Spleen (tissue), 13 donors: ENCODE measurements at places on chromosomes 3 and 15. TPM values are rescaled to one million over a fixed set of nuclear protein-coding genes. Genes with fewer than 3 reads are reported as not detected.

GRCh38 chr3:52194485-52195290 lies 3.3 kb upstream of the ALAS1 start:
- H3K27ac ChIP-seq: no peak overlapping the region
- no peak for DNase-seq
- H3K36me3 ChIP-seq: no peaks in the 10 kb centered on the region
- peaks cover 34% of the 10 kb centered on the region for H3K4me1 ChIP-seq
- H3K27me3 ChIP-seq: no peaks in the 10 kb centered on the region

DNA sequence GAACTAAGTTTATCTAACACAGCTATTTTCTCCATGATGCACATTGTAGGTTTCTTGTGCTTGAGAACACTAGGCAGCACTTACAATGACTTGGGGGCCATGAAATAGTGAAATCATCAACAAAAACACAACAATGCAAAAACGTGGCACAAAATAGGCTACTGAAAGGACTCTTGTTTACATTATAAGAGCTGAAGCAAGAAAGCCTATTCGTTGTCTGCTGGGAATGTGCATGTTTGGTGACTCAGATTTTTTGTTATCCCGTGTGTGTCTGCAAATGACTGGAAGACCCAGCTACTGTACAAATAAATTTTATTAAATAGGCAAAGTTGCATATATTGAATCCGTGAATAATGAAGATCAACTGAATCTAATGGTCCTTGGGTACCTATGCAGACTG lies 85.0 kb downstream of the TCF12 start:
- no peak overlapping the region for H3K27ac ChIP-seq
- no peaks in the 10 kb centered on the region for H3K27me3 ChIP-seq
- peaks cover 10% of the 10 kb centered on the region for H3K36me3 ChIP-seq
- DNase-seq: no peak
- H3K4me1 ChIP-seq: peaks cover 3% of the 10 kb centered on the region

GRCh38 chr3:181879926-181880325 lies 168.2 kb downstream of the SOX2 start:
- H3K4me3 ChIP-seq: no peak overlapping the region
- no peaks in the 10 kb centered on the region for H3K4me1 ChIP-seq
- DNase-seq: no peak
- H3K36me3 ChIP-seq: no peaks in the 10 kb centered on the region
- H3K27ac ChIP-seq: no peak overlapping the region

GDPGP1 gene
- 9.4 TPM for total RNA-seq

- no peak for DNase-seq
- H3K4me3 ChIP-seq: no peak overlapping the region
- peaks cover 88% of the 10 kb centered on the region for H3K36me3 ChIP-seq
- peaks cover 33% of the 10 kb centered on the region for H3K4me1 ChIP-seq
These were observed 108.9 kb downstream of the ATG7 start for GRCh38 chr3:11381141-11381540.

THRB gene
- total RNA-seq: 18.3 TPM

GRCh38 chr3:87437765-87438164 lies 161.4 kb upstream of the POU1F1 start:
- H3K4me3 ChIP-seq: no peak overlapping the region
- DNase-seq: no peak
- H3K36me3 ChIP-seq: no peaks in the 10 kb centered on the region
- no peaks in the 10 kb centered on the region for H3K27me3 ChIP-seq
- H3K27ac ChIP-seq: no peak overlapping the region

DNA sequence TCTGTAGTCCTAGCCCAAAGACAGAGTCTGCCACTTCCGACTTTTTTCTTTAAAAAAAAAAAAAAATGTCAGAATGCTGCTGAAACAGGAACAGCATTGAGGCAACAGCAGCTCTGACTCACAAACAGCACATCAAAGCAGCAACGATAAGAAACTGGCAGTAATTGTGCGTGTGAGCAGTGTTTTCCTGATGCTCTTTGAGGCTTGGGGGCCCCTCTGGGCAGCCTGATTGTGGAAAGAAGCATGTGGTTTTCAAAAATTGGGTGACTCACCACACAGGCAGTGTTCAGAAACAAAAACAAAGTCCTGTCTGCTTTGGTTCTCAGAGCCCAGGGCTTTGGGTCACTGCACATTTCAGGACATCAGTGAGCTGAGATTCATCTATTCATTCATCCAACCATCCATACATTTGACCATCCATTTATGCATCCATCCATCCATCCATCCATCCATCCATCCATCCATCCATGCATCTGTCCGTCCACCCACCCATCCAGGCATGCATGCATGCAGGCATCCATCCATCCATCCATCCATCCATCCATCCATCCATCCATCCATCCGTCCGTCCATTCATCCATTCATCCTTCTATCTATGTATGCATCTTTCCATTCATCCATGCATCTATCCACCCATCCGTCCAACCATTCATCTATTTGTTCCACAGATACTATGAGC lies 308.4 kb downstream of the RPLP1 start:
- peak; percentile 83 for DNase-seq
- H3K27me3 ChIP-seq: no peaks in the 10 kb centered on the region
- H3K36me3 ChIP-seq: no peaks in the 10 kb centered on the region
- peaks cover 35% of the 10 kb centered on the region for H3K4me1 ChIP-seq

DNA sequence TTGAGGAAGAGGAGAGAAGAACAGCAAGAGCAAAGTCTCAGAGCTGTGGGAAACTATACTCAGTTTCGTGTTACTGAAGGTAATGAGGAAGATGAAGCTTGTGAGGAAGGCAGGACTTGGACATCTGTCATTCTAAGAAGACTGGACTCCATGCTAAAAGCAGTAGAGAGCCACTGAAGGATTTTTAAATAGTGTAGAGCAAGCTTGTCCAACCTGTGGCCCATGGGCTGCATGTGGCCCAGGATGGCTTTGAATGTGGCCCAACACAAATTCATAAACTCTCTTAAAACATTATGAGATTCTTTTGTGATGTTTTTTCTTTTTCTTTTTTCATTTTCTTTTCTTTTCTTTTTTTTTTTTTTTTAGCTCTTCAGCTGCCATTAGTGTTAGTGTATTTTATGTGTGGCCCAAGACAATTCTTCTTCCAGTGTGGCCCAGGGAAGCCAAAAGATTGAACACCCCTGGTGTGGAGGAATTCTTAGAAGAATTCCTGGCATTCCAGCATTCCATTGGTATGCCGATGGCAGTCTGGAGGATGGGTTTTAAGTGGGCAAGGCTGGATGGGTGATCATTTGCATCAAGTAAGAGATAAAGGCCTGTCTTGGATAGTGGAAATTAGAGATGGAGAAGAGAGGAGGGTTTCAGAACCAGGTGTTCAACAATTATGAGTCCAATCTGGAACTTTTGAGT lies 6.9 kb upstream of the NFKBIZ start:
- H3K36me3 ChIP-seq: no peaks in the 10 kb centered on the region
- H3K27me3 ChIP-seq: no peaks in the 10 kb centered on the region
- H3K4me3 ChIP-seq: no peak overlapping the region
- H3K4me1 ChIP-seq: no peaks in the 10 kb centered on the region
- DNase-seq: no peak

DNA sequence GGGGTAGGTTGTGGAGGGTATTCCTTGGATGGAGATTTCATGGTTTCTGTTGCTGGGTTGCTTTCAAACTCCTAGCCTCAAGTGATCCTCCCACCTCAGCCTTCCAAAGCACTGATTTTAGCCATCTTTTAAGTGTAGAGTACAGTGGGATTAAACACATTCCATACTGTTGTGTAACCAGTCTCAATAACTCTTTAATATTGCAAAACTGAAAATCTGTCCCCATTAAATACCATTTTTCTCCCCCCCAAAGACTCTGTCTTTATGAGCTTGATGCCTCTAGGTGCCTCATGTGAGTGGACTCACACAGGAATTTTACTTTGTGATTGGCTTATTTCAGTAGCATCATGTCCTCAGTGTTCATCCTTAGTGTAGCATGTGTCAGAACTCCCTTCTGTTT lies 74.7 kb upstream of the ATP10A start:
- DNase-seq: no peak
- no peak overlapping the region for H3K27ac ChIP-seq
- H3K27me3 ChIP-seq: no peaks in the 10 kb centered on the region
- H3K4me3 ChIP-seq: no peak overlapping the region
- no peaks in the 10 kb centered on the region for H3K36me3 ChIP-seq

DNA sequence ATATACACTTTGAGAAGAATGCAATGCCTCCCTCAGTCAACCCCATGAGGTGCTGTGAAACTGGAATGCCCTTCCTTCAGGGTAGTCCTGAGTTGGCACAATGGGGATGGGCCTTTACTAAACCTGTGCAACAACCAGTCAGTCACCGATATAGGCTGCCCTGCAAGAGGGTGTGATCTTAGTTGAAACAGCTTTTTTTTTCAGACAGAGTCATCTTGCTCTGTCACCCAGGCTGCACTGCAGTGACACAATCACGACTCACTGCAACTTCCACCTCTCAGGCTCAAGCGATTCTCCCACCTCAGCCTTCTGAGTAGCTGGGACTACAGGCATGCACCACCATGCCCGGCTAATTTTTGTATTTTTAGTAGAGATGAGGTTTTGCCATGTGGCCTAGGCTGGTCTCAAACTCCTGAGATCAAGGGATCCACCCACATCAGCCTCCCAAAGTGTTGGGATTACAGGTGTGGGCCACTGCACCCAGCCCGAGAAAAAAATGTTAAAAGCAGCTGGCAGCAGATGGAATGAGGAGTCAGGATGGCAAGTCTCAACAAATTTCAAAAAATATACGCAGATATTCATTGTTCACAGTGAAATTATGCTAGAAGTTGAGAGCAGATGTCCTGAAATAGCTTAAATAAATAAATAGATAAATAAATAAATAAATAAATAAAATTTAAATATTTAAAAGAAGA lies 31.8 kb downstream of the MYO5A start:
- no peaks in the 10 kb centered on the region for H3K4me1 ChIP-seq
- no peaks in the 10 kb centered on the region for H3K36me3 ChIP-seq
- DNase-seq: no peak
- H3K27me3 ChIP-seq: no peaks in the 10 kb centered on the region

C3orf85 gene
- not detected for total RNA-seq

EPB42 gene
- total RNA-seq: 31.5 TPM

DNA sequence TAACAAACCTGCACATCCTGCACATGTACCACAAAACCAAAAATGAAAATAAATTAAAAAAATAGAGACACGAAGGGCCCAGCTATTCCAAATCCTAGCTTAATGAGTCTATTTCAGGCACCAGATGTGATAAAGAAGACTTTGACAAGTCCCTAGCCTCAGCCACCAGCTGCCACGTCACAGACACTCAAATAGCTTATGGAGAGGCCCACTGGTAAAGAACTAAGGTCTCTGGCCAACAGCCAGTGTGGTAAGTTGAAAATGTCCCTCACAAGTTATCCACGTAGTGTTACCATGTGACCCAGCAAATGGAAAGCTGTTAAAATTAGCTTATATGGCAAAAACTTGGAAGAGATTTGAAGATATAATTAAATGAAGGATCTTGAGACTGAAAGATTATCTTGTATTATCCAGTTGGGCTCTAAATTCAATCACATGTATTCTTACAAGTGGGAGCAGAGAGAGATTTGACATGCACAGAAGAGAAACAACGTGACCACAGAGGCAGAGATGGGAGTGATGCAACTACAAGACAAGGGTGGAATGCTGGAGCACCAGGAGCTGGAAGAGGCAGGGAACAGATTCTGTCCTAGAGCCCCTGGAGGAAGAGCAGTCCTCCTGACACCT lies 10.9 kb downstream of the ACSBG1 start:
- no peaks in the 10 kb centered on the region for H3K27me3 ChIP-seq
- H3K27ac ChIP-seq: no peak overlapping the region
- H3K4me3 ChIP-seq: no peak overlapping the region
- DNase-seq: peak; percentile 12

GRCh38 chr3:182971637-182972036 lies 8.7 kb downstream of the DCUN1D1 start:
- H3K27ac ChIP-seq: no peak overlapping the region
- H3K27me3 ChIP-seq: no peaks in the 10 kb centered on the region
- no peak overlapping the region for H3K4me3 ChIP-seq
- peaks cover 15% of the 10 kb centered on the region for H3K4me1 ChIP-seq
- peaks cover 20% of the 10 kb centered on the region for H3K36me3 ChIP-seq

- no peak for DNase-seq
- no peaks in the 10 kb centered on the region for H3K27me3 ChIP-seq
- no peaks in the 10 kb centered on the region for H3K36me3 ChIP-seq
- H3K4me1 ChIP-seq: peaks cover 3% of the 10 kb centered on the region
- no peak overlapping the region for H3K27ac ChIP-seq
- no peak overlapping the region for H3K4me3 ChIP-seq
These were observed 81.6 kb downstream of the FBN1 start for GRCh38 chr15:48563934-48564333.
